ENCODE measurements at places on chromosomes 11 and 22.

- DNase-seq: peak; percentile 46
These were observed 90.6 kb downstream of the RPS6KA4 start for GRCh38 chr11:64449381-64450167.

GRCh38 chr11:23727794-23728193, 769.1 kb upstream of the LUZP2 start:
- peak; percentile 10 for DNase-seq

GRCh38 chr11:100093698-100094097, 593.4 kb upstream of the ARHGAP42 start:
- DNase-seq: no peak

DNA sequence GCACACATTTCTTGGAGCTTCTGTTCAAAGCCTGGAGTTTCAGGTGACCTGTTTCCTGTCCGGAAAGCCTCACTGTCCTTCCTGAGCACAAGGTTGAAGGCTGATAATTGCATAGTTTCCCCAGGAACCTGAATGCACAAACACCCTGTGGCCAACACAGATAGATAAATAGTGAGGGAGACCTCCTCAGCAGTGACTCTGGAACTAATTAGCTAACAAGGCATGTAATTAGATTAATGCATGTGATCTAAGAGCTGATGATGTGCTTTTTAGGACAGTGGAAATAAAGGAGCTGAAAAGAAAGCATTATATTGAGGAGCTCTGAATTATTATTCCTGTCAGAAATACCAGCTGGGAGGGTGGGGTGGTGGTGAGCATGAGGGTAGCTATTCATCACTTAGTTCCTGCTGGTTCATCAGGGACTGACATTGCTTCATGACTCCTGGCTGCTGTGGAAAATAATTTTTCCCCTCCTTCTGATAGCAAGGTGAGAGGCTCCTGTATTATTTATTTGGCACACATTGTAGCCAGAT, 101.1 kb downstream of the NELL1 start:
- no peak for DNase-seq

DNA sequence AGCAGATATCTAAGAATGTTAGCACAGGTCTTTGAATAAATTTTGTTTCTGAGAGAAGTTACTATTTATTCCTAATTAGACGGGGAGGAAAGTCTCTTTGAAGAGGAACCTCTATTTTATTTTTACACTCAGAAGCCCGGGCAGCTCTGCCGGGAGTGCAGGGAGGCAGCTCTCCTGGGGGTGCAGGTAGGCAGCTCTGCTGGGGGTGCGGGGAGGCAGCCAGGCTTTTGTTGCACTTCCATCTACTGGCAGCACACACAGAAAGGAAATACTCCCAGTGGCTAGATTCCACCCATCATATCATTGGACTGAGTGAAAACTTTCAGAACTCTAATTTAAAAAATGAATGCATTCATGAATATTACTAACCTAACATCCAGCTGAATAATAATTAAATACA, 24.6 kb downstream of the OR10A6 start:
- no peak for DNase-seq

DNA sequence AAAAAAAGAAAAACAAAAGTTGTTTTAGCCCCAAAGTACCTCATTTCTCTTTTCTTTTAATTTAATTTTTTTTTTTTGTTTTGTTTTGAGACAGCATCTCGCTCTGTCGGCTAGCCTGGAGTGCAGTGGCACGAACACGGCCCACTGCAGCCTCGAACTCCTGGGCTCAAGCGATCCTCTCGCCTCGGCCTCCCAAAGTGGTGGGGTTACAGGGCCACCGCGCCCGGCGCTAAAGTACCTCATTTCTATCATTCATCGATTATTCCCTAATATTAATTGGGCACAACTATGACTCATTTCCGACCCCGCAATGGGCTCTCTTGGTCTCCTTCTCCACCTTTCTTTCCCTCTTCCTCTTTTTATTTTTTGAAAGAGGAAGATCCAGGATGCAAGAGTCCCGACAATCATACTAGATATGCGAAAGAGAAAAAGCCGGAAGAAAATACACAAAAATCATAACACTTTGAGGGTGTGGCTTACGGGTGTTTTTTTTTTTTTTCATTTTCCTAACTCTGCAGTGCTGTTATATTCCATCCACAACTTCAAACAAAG, 475 bp upstream of the AIP start:
- no peak for DNase-seq

DNA sequence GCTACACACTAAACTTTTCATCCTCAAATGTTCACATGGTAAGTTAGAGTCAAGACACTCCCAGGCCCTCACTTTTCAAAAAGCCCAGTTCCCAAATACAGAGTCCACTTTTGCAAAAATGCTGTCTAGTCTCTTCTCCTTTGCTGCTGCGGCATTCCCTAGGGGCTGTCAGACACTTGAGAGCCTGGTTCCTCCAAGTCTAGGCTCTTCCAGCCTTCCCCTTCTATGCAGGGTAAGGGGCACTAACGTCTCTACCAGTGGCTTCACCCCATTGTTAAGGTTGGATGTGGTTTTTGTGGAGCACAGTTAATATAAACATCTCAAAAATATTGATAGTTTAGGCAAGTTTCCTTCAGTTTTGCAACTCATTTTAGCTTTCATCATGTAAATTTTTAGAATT, 181.5 kb downstream of the KIF18A start:
- DNase-seq: no peak

DNA sequence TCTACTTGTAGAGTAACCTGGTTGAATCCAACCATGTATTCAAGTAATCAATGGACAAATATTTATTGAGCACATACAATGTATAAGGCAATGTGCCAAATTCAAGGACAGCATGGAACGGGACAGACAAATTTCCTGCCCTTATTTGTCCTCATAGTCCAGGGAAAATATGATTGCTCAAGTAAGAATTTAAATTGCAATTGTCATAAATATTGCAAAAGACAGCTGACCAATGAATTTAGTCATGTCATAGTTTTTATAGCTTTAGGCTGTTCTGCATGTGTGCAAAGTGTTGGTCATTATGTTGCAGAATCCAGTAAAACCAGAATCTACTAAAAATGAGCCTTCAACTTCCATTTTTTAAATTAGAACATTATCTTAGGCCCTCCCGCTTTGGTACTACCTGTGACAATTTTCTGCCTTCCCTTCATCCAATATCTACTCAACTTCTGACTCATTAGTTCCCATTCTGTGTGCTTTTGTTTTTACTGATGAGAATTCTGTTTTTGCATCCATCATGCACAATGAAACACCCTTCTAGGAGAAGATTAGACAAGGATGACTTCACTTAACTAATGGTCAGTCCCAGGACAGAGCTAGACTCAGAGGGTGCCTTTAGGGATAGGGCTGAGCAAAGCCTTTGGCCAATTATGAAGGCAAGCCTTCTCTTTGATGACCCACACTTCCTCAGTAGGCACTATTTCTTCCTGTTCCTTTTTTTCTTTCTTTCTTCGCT, 45.8 kb upstream of the FIBIN start:
- peak; percentile 64 for DNase-seq

DNA sequence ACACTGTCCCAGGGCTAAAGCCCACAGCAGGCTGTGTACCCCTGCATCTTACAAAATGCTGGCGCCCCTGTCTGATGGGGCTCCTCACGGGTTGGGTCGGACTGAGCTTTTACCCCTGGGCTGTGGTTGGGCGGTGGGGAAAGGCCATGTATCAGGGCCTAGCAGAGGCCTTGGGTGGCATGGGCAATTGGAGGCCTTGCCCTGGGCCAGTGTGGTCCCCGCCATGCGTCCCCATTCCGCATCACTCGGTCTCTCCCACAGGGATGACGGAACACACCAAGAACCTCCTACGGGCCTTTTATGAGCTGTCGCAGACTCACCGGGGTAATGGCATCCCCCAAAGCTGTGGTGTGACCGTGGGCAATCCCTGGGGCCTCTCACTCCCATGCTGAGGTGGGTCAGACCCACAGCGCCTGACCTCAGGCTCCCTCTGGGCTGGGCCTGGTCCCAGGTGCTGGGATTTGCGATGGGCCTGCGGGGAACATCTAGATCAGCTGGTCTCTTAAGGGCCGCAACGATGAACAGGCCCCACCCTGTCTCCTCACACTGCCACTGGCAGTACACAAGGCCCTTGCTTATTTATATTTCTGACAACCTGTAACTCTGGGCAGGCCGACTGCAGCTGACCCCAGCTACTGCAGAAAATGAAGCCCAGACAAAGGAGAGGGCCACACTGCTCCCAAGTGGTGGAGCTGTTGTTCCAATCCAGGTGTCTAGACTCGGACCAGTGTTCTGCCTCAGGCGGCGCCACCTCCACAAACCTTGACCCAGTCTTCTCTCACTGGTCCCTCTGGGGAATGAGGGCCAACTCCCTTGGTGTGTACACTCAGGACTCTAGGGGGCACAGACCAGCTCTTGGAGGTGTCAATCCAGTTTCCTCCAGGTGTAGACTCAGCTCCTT, 12.3 kb downstream of the SLC16A8 start:
- no peak for DNase-seq

DNA sequence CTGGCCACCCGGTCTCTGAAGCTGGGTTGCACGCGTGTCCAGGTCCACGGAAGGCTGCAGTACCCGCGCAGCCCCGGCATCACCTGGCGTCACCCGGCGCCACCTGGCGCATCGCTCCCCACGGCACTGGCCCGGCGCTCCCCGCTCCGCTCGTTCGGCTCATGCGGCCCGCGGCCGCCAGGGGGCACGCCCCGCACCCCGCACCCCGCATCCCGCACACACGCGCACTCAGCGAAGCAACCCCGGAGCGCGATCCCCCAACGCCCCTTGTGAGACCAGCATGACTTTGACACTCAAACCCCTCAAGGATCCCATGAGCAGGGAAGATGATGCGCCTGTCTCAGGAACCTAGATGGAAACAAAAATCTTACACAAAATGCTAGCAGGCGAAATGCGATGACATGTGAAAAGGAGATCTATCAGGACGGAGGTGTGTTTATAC, 11.9 kb downstream of the B3GNT6 start:
- no peak for DNase-seq

GRCh38 chr22:42180349-42180842, 49.8 kb upstream of the CYP2D6 start:
- peak; percentile 22 for DNase-seq

All from fibroblast of the aortic adventitia (primary cell).